AG09319 (cell line): ENCODE measurements at places on chromosomes 12 and 14.
A peak's percentile ranks its signal among the peaks of the same experiment; 100 is the strongest.

DNA sequence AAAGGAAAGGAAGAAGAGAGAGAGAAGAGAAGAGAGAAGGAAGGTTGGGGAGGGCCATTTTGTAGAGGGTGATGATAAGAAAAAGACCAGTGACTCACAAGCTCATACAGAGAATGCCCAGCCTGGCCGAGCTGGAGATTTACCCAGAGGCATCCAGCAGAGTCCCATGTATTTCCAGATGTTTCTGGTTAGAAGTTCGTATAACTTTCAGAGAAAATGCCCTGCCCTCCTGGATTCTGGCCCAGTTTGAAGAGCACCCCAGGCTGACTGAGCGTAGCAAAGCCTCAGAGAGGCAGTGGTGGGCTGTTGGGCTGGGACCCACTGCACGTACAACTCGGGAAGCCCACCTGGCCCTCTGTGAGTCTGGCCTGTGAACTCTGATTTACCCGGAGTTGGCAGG lies 221.8 kb downstream of the SLC41A2 start:
- DNase-seq = peak; percentile 78

- DNase-seq = no peak
Measured at GRCh38 chr12:40980427-40980961, 207.6 kb upstream of the PDZRN4 start.

GRCh38 chr14:75258079-75258802 lies 20.4 kb upstream of the FOS start:
- peak; percentile 82 for DNase-seq

DNA sequence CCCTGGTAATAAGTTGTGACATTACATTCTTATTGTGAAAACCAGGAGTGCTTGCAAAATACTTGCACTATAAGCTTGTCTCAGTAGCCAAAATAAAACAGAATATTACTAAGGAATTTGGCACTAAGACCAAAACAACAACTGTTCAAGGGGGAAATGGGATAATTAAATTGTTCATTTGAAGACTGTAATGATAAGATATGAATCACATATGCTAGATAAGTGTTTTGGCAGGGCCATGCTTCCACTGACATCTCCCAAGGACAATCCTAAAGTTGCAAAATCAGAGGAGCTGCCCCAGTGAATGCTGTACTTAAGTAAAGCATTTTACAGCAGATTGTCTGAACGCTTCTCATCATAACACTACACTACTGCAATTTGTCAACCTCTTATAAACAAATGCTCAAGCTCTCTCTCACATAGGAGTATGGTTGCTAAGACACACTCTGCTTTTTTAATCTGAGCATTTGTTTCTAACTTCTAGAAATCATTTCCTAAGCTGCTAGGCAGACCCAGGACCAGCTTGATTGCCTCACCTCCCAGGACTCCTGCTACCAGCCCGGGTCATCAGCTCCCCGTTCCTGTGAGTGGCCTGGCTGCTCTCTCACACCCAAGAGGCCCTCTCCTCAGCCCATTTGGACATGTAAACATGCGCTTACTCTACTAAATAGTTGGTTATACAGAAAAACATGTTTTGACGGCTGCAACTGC lies 191.5 kb downstream of the PAX9 start:
- peak; percentile 84 for DNase-seq

GRCh38 chr12:118332511-118332910 lies 40.2 kb downstream of the TAOK3 start:
- DNase-seq = no peak
